NCI-H345 (cell line): ENCODE measurements at places on chromosomes 6 and 20.

GRCh38 chr20:57498425-57499400 lies 26.2 kb downstream of the CTCFL start:
- peak; percentile 54 for DNase-seq

DNA sequence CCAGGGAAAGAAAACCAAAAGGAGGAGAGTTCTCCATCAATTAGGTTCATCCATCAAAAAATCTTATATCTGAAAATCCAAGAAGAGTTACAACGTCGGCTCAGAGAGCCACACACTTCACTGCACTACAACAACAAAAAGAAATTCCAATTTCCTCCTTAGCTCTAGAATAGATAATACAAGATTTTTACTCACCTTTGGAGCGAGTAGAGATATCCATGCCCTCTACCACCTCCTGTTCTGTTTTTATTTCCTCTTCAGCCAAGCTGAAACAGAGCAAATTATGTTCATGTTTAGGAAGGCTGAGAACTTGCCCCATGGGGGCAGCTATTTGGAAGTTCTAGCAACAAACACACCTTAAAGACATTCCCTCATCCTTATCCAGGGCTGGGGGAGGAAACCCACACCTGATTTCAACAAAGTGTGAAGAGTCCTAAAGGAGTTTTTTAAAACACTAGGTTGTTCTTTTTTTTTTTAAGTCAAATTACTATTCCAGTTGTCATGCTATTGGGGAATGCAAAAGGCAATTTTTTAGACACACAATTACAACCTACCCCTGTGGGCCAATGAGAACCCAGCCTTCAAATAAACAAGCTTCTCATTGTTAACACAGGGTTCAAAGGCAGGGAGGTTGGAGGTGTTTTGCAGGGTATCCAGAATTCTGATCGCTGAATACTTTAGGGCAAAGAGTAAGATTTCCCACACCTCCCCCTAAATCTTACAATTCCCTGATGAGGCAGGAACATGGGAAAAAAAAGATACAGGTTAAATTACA lies 8.7 kb downstream of the ZMYND8 start:
- no peak for DNase-seq

GRCh38 chr6:158061361-158061708 lies 79.7 kb downstream of the SYNJ2 start:
- DNase-seq: no peak

- DNase-seq: no peak
Observed at GRCh38 chr6:90895299-90896074, 308.6 kb upstream of the MAP3K7 start.

DNA sequence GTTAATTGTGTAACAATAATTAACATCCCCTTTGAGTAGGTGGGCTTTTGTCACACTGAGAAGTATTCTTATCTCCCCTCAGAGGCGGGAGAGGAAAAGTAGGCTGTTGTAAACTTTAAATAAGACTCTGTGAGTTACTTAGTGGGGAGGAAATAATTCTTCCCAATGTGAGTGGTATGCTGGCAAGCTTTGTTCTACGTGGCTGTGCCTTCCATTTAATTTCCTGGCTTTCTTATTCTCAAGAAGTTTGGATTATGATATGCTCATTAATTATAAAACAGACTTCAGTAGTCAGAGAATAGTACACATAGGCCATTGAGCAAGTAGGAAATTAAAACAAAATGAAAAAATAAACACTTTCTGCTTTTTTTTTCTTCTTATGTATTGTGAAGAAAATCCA lies 19.1 kb downstream of the ADGRB3 start:
- DNase-seq: no peak

DNA sequence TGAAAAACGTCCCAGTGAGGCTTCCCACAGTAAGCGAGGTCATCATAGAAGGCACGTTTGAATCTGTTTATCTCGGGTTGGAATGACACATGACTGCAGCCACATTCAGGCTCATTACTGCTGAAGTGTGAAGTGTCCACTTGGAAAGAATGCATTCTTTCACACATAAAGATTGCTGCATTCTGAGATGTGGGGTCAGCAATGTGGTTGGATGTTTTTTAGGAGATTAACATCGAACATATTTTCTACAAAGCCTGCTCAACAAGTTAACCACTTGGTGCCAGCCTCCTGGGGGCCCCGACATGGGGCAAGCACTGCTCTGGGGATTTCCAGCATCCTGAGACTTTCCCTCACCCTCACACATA lies 79.9 kb downstream of the BMP6 start:
- DNase-seq: no peak

DNA sequence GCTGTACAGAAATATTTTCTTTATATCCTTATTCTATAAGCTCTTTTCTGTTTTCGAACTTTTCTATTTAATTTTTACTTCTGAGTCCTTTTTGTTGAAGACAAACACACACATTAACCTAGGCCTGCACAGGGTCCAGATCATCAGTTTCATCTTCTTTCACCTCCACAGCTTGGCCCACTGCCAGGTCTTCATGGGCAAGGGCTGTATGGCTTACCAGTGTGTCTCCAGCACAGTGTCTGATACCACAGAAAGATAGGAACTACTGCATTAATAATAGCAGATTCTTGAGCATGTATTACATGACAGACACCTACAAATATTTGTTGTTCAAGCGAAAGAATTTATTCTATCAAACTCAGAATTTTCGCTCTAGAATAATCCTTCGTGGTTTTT lies 24.4 kb downstream of the QKI start:
- DNase-seq: peak; percentile 36

GRCh38 chr20:23139524-23139923 lies 53.4 kb upstream of the CD93 start:
- DNase-seq: peak; percentile 89

DNA sequence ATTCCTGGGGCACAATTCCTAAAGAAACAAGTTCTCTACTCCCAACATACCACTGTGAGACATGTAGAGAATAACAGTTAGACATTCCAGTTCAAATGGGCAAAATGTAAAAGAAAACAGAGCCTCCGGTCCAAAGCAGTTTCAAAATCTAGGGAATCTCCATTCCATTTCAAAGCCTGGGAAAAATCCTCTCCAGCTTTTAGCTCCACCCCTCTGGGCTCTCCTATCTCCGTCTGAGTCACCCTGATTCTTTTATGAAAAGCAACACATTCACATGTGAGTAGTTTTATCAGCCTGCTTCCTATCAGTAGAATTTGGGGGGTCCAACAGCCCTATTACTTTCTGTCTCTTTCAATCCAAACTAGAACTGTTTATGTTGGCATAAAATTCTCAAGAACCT lies 3.7 kb downstream of the CSNK2A1 start:
- no peak for DNase-seq

- DNase-seq: no peak
Observed at GRCh38 chr6:42764911-42765648, 16.8 kb upstream of the BICRAL start.

DNA sequence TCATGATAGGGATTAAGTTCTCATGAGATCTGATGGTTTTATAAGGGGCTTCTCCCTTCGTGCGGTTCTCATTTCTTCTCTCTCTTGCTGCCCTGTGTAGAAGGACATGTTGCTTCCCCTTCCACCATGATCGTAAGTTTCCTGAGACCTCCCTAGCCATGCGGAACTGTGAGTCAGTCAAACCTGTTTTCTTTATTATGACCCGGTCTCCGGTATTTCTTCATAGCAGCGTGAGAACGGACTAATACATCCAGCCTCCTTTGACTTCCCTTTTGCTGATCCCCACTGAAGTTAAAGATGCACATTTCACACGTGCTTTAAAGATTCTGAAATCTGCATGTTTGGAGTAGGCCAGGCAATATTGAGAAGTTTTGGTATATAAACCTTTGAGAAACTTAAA lies 543.1 kb downstream of the PRKN start:
- DNase-seq: no peak

GRCh38 chr6:16872543-16873235 lies 111.4 kb upstream of the ATXN1 start:
- DNase-seq: no peak

DNA sequence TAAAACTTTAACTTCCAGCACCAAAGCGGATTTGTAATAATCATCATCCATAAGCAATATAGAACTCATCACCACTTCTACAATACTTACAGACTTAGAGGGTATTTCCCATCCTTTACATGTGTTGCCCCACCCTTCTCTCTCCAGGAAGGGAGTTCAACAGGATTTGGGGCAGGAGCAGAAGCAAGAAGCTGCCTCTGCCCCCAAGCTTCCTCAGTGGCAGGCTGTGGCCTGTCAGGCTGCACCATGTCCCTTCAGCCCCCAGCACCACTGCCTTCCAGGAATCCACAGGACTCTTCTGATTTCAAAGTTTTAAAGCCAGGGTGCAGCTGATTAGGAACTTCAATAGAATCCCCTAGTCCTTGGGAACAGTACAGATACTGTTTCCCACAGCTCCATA lies 36.7 kb upstream of the MCM9 start:
- DNase-seq: no peak

DNA sequence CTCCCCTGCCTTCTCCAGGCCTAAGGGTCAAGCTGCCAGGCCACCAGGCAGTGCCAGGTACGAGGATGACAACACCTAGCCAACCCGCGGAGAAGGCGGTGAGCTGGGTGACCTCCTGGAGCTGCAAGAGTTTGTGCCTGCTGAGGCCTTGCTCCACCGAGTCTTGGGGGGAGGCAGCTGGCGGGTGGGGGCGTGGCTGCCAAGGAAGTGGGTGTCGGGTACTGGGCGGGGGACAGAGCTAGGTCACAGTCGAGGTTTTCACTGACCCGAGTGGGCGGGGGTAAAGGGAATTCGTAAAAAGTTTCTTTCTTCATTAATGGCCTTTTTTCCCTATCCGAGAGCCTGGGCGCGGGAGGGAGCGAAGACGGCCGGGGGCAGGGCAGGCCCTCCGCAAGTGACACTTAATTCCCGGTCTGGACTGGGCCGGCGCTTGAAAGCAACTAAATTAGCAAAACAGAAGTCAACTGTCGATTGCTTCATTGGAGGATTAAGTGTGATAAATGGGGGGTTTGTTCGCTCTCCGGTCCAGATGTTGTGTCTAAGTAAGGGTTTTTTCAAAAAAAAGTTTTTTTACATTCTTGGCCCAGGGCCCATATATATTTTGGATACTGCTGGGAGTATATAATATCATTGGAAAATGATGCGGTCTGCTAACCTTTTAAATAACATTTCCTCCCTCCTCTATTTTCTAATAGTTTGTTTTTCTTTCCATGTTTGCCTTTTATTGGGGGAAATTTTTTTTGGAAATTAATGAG lies 43.1 kb upstream of the FOXP4 start:
- no peak for DNase-seq
